ENCODE measurements at places on chromosomes 12 and 14. TPM values are rescaled to one million over a fixed set of nuclear protein-coding genes. Genes with fewer than 3 reads are reported as not detected.

The HOXC4 gene
- not detected for total RNA-seq

The FAM186B gene
- 0.33 TPM for total RNA-seq

The CABP1 gene
- 0.32 TPM for total RNA-seq

The RHEBL1 gene
- 2.6 TPM for total RNA-seq

The CISTR gene
- total RNA-seq, result not detected

The LTB4R2 gene
- total RNA-seq, result 13.1 TPM
